EL (cell line): ENCODE measurements at places on chromosomes 7 and 10.

- DNase-seq = peak; percentile 50
These were observed 42.9 kb upstream of the BHLHA15 start for GRCh38 chr7:98168181-98168903.

DNA sequence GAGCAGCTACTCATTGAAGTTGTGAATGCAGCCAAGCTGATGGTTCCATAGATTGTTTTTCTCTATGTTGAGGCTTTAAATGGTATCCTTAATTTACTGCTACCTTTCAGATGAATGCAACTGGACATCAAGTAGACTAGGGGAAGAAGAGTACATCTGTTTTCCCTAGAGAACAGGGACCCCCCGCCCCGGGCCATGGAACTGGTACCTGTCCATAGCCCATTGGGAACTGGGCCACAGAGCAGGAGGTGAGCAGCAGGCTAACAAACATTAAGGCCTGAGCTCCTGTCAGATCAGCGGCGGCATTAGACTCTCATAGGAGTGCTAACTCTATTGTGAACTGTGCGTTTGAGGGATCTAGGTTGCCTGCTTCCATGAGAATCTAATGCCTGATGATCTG, 391.3 kb downstream of the AUTS2 start:
- no peak for DNase-seq

DNA sequence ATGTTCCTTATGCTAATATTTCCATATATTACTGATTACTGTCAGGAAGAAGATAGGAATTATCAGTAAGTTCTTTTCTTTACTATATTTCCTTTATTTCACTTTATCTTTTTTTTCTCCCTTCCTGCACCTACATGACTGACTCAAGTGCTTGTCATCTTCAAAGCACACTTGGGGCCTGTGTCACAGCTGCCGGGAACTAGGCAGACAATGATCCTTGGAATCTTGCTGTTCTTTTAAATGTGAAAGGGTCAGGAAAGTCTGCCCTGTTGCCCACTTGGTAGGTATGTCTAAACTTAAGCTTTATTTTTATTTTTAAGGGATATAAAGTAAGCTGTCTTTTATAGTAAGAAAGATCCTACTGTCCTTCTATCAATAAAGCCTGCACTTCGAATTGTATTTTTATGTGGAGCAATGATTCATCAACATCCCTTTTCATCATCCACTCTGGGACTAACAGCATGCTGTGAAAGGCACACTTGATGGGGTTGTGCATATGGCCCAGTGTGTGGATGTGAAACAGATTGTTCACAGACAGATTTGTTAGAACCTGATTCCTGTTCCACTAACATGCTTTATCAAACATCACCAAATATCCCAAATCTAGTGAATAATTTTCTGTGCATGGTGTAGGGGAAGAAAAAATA, 556.9 kb downstream of the DNAJB9 start:
- no peak for DNase-seq

- peak; percentile 51 for DNase-seq
These were observed 721 bp downstream of the CCNJ start for GRCh38 chr10:96043893-96044715.

GRCh38 chr7:128804484-128804883, 12.7 kb downstream of the CCDC136 start:
- DNase-seq = no peak

GRCh38 chr7:32144676-32145075, 74.5 kb upstream of the PDE1C start:
- no peak for DNase-seq

DNA sequence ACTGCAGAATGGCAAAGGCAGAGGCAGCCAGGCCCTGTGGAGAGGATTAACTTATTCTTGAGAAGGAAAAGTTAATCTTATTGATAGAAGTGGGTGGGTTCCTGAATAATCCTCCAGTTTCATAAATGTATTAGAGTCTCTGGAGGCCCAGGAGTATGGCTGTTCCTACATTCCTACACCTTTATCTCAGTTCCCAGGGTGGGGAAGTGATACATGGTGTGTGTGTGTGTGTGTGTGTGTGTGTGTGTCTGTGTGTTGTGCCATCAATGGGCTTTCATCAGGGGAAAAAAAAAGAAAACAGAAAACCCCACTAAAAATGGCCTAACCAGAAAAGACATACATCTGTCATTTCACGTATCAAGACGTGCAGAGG, 22.0 kb upstream of the GSDME start:
- no peak for DNase-seq

DNA sequence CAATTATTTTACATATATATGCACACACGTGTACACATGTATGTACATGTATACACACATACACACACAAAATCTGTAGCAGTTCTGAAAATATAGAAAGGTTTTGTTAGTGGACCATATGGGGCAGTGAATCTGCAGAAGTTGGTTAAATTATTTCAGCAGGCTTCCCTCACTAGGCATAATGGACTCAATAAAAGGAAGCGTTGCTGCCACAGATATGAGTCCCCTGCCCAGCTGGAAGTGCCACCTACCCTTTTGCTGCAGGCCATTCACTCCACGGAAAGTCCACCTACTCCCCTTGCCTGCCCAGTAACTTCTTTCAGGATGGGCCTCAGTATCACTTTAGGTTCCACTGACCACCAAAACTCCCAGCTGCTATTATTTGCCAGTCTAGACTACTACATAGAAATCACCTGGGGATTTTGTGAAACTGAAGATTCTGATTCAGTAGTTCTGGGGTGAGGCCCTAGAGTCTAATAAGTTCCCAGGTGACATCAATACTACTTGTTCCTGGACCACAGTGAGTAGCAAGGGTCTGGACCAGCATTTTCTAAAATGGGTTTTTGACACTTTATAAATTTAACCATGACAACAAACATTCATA, 29.3 kb upstream of the CROT start:
- no peak for DNase-seq

GRCh38 chr10:79266543-79267312, 80.5 kb upstream of the PPIF start:
- peak; percentile 97 for DNase-seq

GRCh38 chr10:128078136-128078969, 47.9 kb downstream of the MKI67 start:
- peak; percentile 45 for DNase-seq

- no peak for DNase-seq
These were observed 69.4 kb upstream of the SHH start for GRCh38 chr7:155881471-155882350.

DNA sequence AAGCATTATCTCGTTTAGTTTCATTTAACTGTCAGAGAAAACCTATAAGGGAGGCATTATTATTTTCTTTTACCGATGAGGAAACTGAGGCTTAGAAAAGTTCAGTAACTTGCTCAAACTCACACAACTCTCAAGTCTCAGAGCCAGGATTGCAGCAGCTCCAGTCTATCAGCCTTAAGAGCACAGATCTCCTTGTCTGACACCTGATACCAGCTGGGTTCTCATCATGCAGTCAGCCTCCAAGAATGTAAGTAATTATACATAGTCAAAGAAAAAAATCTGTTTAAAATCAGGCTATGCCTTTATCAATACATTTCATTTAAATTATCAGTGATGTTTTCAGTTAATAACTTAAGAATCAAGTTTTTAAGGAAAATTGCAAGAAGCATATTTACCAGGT, 236.6 kb upstream of the TCF7L2 start:
- DNase-seq = peak; percentile 23

- DNase-seq = peak; percentile 37
These were observed 142.0 kb downstream of the DOCK1 start for GRCh38 chr10:127046975-127047877.

DNA sequence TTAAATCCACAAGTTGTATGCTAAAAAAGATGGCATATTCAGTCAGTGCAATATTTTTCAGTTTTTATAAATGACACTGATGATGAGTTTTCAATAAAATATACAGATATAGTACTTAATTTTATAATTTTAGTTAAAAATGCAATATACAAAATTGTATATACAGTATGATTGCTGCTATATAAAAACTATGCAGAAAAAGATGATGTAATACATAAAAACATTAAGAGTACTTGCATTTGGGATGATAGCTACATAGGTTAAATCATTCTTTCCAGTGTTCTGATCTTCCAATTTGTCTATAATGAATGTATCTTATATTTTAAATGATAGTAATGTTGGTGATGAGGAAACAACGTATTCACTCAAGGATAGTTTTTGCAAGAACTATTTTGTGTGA, 92.0 kb upstream of the RPA3 start:
- DNase-seq = no peak

GRCh38 chr7:90384433-90384832, 18.8 kb upstream of the CLDN12 start:
- DNase-seq = peak; percentile 56

DNA sequence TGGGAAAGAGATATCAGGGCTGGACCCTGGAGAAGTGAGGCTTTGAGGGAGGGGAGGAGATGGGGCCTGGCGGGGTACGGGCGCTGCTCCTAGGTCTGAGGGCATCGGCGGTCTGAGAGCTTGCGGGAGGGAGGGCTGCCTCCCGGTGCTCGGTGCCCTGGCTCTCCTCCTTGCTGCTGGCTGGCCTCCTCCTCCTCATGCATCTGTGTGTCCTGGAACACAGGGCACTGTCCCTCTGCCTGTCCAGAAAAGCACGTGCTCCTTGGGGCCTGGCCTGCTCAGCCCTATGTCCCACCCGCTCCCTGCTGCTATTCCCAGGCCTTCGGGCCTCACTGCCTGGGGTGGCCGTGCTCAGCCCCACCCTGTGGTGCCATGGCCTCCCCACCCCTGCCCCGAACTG, 166.9 kb downstream of the RNF216 start:
- no peak for DNase-seq

- DNase-seq = peak; percentile 87
These were observed 134.1 kb upstream of the GDF10 start for GRCh38 chr10:47165711-47166404.

DNA sequence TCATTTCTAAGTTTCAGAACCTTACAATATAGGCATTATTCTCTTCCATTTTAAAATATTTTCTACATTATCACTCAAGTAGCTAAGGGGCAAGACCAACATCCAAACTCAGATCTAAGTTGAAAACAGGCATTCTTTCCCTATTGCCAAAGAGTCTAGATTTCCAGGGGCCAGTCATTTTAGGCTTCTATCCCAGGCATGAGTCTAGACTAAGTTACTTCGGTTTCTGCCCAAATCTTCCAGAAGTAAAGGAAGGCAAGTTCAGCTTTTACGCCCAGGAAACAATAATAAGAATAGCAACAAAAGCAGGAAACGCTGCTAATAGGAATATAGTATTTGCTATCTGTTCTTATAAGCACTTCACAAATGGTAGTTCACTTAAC, 189.9 kb downstream of the DGKI start:
- DNase-seq = no peak
